ENCODE measurements at places on chromosomes 2 and 18.

DNA sequence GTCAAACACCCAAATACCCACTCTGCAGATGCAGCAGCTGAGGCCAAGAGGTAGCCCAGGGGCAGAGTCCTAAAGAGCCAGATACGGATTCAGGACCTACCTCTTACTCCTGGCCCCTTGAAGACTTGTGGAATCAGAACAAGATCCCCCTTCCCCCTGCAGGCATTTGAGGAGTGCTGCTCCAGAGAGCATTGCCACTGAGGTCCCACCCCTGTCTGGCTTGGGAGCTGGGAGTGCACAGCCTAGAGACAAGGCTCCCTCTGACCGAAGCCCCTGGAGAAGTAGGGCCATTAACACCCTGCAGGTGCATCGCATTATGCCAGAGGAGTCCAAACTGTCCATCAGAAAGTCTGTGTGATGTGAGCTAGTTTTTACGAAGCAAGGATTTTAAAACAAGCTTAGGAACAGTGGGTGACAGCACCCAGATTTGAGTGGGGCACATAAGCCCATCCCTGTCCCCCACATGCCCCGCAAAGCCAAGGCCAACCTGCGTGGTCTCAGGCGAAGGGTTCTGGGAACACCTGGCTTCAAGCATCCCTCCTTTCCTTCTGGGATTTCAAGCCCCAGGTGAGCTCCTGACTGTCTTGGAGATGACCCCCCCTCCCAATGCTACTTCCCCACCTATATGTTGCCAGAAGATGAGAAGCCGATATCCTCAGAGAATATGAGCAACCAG lies 48.4 kb downstream of the MTERF4 start:
- DNase-seq, result no peak

DNA sequence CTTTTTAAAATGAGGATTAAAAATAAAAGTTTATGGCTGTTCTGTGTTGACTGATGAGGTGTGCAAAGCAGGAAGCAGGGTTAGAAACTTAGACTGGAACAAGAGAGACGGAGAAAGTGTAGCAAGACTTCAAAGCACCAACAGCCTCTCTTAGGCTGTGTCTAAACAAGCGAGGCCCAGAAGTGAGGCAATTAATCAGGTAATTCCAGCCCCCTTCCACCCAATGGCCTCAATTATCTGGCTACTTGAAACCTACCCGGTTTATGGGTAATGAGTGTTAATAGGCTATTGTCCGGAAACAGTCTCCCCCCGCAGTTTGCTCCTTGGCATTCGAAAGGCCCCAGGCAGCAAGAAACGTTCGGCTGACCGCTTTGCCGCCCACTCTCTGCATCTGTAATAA lies 171.7 kb upstream of the MYCN start:
- DNase-seq, result peak; percentile 66

GRCh38 chr2:71503837-71504236 lies 50.5 kb downstream of the DYSF start:
- DNase-seq, result no peak

DNA sequence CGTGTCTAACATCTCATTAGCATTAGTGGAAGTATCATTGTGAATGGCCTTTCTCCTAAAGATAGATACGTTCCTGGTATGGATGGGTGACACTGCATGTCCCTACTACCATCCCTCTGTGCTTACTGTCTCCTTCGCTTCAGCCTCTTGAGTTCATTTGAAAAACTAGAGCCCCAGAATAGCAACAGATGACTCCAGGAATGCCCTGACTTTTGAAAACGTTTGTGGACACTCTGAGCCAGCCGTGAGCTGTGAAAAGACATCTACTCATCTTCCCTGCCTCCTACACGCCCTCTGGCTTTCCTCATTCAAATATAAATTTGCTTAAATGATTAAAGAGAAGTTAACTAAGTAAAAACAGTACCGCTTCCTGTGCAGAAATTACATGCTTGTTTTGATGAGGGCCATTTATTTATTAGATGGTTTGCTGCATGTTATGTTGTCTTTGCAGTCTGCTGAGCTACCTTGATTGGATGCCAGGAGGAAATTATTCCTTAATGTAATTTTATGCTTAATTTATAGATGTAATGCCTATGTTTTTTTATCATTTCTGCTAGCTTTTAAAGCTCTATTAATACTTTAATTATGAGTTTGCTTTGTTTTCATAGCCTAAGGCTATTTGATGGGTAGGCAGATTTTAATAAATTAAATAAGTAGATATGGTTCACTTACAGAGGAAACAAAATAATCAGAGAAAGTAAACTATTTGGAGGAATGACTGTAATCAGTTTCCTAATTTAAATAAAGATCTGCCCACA lies 32.1 kb upstream of the MYO3B start:
- no peak for DNase-seq
